Hippocampal formation (tissue), 2 donors: ENCODE measurements at places on chromosomes 12 and 14.

- DNase-seq, result no peak
These were observed 509.1 kb downstream of the PCNX1 start for GRCh38 chr14:71416392-71416791.

DNA sequence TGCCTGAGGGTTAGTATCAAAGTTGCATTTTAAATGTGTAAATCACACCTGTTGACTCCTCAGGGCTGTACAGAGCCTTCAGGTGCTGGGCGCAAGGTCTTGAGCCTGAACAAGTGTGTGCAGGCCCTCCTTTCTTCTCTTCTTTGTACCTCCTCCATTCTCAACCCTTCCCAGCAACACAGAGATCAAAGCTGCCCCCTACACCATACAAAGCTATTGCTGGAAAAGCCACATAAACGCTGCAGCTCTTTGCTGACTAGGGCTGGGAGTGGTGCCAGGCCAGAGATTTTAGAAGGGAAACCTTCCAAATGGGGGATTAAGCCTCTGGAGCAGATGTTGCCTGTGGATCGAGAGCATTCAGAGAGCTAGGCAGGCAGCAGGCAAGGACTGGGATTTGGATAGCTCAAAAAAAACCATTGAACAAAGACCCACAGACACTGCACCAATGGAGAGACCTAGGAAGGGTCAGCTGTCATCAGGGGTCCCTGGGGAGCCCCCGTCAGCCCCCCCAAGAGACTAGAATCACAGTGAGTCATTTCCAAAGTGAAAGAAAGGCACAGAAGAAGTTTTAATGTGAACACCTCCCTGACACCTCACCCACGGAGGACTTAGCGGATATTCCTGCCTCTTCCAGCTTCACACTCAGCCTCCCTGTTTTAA is 18.2 kb upstream of the SUSD6 start:
- DNase-seq, result no peak

DNA sequence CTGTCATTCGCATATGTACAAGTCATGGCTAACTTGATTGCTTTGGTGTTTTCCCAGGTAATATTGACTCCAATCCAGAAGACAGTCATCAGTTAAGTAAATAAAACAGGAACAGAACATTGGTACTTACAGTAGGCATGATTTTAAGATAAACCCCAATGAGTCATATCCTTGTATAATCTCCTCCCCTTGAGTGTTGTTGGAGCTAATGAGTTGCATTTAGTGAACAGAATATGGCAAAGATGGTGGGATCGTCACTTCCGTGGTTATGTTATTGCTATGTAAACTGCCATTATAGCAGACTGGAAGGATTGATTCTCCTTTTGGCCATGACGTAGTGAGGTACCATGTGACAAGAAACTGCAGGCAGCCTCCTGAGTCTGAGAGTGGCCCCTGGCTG is 102.2 kb downstream of the TMX1 start:
- DNase-seq, result no peak

DNA sequence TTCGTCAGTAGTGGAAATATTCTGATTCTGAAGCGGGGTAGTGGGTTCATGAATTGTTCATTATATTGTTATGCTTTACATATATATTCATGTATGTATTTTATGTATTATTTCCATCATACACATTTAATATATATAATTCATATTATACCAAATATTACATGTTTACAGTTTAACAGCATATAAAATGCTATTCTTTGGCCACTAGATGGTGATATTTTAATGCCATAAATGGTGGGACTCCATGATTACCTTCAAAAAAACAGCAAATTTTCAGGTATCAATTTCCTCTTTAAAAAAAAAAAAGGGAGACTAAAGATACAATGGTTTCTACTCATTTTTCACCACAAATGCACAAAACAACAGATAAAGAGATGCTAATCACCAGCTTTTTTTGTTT is 41.0 kb downstream of the BDKRB1 start:
- DNase-seq, result peak; percentile 15

DNA sequence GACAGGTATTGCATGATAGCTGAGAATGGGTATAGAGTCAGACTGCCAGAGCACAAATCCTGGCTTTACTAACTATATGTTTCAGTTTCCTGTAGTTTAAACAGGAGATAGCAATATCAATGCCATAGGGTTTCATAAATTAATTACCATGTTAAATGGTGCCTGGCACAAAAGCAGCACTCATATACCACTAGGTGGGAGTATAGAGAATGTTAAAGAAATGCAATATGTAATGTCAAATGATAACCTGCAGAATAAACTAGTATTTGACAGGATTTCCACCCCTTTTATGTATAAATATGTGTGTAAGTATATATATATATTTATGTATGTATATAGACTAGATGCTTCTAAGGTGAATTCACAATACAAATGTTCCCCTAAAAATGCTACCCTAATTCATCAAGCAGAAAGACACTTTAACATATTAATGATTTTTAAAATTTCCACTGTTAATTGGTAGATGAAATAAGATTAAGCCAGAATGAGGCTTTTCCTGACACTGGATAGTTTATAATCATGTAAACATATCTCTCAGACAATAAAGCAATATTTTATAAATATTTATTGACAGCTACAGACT is 8.6 kb downstream of the WDR89 start:
- no peak for DNase-seq

GRCh38 chr12:93895089-93895445 is 217.9 kb downstream of the CRADD start:
- DNase-seq, result no peak

GRCh38 chr14:85878874-85879273 is 348.9 kb downstream of the FLRT2 start:
- DNase-seq, result no peak

DNA sequence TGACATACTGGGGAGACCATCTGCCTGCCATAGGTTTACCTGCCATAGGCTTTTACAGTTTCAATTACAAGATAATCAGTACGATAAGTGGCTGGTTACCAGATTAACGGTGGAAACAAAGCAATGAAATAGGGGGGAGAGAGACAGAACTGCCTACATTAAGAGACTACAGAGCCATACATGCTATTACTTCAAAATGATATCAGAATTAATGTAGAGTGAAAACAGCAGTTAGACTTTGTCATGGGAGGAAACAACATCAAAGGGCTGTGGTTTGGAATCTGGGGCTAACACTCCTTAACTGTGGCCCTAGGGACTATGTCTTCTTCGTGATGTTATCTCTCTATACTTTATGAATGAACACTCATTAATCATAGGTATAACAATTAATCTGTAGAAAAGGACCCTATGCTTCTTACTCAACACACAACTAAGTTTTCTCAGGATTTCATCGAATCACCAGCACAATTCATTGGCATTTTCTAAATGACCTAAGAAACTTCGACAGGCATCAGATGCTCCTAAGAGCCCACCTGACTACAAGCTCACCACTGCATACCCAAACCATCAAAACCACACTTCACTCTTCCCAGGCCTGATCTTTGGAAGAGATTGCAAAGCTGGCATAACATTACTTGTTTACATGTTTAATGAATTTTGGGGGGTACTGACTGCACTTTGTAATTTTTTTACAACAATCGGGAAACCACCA is 475.6 kb upstream of the SOX5 start:
- DNase-seq, result no peak

- no peak for DNase-seq
These were observed 47.2 kb downstream of the FOXG1 start for GRCh38 chr14:28813810-28814209.

- DNase-seq, result no peak
These were observed 17.3 kb upstream of the RFLNA start for GRCh38 chr12:124277394-124278241.

DNA sequence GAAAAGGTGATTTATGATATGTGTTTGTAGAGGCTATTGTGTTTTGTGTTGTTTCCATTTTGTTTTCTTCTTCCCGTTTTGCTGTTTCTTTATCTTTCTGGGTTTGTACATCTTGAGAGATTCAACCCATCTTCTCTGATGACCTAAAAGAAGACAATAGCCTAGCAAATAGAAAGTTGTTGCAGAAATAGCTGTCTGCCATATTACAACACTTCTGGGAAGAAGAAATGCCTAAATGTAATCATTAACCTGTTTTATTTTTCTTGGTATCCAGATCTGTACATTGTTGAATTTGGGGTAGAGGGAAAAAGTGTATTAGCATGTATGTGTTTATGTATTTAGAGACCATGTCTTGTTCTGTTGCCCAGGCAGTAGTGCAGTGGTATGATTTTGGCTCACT is 50.3 kb downstream of the SPATS2 start:
- DNase-seq, result no peak

- no peak for DNase-seq
These were observed 3.9 kb downstream of the IFNG-AS1 start for GRCh38 chr12:67993143-67993542.

- DNase-seq, result no peak
These were observed 78.0 kb downstream of the NOC4L start for GRCh38 chr12:132222096-132222807.

DNA sequence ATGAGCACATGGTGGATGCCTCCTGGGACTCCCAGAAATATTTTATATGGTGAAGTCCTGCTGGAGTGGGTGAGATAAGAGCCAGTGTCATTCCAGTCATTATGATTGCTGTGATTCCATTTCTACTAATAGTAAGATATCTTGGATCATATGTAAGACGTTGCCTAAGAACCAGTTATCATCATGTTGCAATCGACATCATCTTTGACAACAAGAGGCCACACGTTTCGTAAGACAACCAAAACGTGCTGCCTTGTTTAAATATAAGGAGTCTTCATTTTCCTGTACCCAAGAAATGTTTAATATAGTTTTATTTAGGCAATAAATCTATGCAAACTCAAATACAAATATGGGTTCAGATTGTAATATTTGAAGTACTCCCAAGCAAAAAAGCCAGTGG is 58.4 kb downstream of the SPTSSA start:
- no peak for DNase-seq

DNA sequence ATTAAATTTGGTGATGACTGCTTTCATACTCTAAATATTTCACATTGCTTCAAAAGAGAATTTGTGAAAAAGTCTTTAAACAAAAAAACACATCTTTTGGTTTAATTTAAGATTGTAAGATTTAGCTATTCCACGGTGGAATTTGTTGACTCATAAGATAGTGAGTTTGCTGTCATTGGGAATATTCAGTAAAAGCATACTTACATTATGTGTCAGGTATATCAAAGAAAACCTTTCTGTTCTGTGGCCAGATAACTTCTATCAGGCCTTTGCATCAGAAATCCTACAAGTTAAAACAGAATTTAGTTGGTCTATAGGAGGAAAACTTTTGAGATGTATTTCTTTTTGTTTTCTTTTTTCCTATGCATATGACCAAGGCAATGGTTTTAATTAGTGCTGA is 148.8 kb upstream of the E2F7 start:
- no peak for DNase-seq

- no peak for DNase-seq
These were observed 22.7 kb downstream of the MGST1 start for GRCh38 chr12:16370096-16370495.

DNA sequence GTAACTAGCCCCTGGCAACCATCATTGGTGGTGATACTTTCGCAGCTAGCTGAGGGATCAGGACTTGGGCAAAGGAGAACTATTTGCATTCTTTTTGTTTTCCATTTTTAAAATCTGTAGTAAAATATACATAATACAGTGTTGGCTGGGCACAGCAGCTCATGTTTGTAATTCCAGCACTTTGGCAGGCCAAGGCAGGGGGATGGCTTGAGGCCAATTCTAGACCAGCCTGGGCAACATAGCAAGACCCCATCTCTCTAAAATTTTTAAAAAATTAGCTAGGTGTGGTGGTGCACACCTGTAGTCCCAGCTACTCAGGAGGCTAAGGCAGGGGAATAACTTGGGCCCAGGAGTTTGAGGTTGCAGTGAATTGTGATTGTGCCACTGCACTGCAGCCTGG is 20.0 kb downstream of the TFCP2 start:
- DNase-seq, result no peak

DNA sequence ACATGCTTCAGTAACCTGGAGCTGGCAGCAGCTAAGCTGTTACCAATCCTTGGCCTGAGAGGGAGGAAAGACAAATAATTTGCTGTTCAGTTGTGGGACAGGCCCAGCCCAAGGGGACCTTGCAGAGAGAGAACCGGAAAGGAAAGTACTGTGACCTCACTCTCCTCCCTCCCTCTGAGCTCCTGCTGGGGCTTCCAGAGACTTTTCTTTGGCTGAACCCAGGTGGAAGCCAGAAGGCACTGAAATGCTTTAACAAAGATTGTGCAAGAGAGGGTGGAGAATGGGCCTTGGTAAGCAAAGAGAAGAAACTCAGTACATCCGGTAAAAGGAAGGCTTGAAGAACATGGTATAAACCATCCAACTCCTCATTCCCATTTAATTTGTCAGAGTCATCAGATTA is 457.1 kb downstream of the GLT1D1 start:
- no peak for DNase-seq
